ENCODE measurements at places on chromosomes 5 and 9. TPM values are rescaled to one million over a fixed set of nuclear protein-coding genes. Genes with fewer than 3 reads are reported as not detected.

DNA sequence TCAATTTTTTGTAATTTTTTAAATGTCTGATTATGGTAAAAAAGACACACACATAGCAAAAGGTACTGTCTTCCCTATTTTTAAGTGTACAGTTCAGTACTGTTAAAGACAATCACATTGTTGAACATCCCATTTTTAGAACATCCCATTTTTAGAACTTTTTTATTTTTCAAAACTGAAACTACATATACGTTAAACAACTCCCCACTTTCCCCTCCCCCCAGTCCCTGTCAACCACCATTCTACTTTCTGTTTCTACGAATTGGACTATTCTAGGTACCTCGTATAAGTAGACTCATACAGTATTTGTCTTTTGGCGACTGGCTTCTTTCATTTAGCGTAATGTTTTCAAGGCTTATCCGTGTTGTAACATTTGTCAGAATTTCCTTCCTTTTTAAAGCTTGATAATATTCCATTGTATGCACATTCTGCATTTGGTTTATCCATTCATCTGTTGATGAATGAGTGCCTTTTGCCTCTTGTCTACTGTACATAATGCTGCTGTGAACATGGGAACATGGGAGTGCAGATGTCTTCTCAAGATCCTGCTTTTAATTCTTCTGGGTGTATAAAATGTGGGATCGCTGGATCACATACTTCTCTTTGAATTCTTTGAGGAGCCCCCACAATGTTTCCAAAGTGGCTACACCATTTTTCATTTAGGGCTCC is 154.0 kb downstream of the PIK3R1 start:
- DNase-seq, result no peak

GRCh38 chr5:116375926-116376325 is 198.7 kb downstream of the SEMA6A start:
- no peak for DNase-seq

DNA sequence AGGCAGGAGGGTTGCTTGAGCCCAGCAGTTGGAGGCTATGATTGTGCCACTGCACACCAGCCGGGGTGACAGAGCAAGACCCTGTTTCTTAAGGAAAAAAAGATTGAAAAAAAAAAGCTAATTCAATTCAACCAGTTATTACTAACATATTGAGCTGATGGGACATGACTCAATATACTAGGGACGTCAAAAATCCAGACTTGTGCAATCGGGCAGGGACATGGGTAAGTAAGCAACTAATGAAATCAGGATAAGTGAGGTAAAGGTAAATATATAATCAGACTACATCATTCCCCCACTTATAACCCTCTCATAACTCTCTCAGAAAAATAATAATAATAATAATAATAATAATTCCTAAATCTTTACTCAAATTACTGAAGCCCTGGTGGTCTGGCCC is 975 bp upstream of the HAVCR1 start:
- no peak for DNase-seq

Gene AK6
- total RNA-seq, result 12.6 TPM

DNA sequence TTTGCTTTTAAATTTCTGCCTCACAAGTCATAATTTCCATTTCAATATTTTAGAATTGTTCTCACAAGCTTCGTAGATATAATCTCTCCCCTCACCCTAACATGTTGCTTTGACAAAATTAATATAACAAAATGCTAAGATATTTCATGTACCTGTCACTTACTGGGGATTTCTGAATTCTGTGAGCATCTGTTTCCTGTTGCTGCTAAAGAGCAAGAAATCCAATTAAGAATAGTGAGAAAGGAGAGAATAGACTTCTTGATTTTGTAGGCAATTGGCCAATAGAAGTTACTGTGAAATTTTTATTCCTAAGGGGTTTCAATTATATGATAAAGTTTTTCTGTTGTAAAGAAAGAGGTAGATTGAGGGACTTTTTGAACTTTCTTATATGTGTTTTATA is 796.5 kb upstream of the ARRDC3 start:
- no peak for DNase-seq

Gene ADAMTS13
- total RNA-seq, result 2.0 TPM

GRCh38 chr9:106897236-106897635 is 34.3 kb downstream of the ZNF462 start:
- no peak for DNase-seq

DNA sequence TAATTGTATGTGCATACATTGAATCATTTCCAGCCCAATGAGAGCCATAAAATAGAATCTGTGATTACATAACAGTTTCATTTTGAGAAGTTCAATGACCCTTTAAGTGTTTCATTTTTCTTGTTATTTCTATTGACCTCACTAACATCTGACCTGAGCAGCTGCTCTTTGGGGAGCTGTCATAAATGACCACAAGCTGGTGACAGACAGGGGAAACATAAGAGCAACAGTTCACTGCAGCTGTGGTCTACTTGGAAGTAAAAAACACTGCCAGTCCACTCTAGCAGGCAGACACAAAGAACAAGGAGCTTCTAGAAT is 265.4 kb downstream of the DTWD2 start:
- DNase-seq, result no peak

Gene SLC34A1
- not detected for total RNA-seq
